MCF 10A (cell line): ENCODE measurements at places on chromosomes 2 and 18. TPM values are rescaled to one million over a fixed set of nuclear protein-coding genes. Genes with fewer than 3 reads are reported as not detected.

- H3K4me1 ChIP-seq = peaks cover 26% of the 10 kb centered on the region
- DNase-seq = no peak
- H3K27ac ChIP-seq = peak overlapping the region; percentile 59
- no peak overlapping the region for H3K4me3 ChIP-seq
Measured at GRCh38 chr2:171146633-171147032, 14.1 kb downstream of the TLK1 start.

- H3K4me1 ChIP-seq = no peaks in the 10 kb centered on the region
- DNase-seq = no peak
- H3K27me3 ChIP-seq = no peaks in the 10 kb centered on the region
- no peak overlapping the region for H3K4me3 ChIP-seq
- no peak overlapping the region for H3K27ac ChIP-seq
- peaks cover 22% of the 10 kb centered on the region for H3K36me3 ChIP-seq
Measured at GRCh38 chr2:210038078-210038477, 35.6 kb downstream of the RPE start.

DNA sequence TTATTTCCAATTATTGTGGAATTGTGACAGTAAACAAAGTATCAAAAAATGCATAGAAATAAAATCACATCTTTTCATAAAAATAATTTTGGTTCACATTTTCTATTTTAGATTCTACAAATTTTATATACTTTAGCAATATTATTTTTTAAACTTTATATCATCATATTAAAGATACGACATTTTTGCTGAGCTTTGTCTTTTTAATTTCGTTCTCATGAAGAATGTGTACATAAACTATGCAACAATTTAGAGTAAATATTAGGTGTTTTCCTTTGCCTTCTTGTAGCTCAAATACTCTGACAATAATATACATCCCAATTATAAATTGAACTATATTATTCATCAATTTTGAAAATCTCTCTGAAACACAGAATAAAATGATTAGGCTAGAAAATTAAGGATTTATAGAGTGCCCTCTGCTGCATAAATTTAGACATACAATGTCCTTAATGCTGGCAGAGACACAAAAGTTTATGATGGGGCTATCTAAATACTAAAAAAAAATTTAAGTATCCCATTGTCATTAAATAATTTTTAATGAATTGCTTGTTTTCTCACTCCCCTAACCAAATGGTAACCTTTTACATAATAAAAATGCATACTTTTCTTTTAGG is 45.7 kb downstream of the CCDC102B start:
- no peak overlapping the region for H3K4me3 ChIP-seq
- peaks cover 14% of the 10 kb centered on the region for H3K4me1 ChIP-seq
- no peak overlapping the region for H3K27ac ChIP-seq
- DNase-seq = peak; percentile 14
- no peaks in the 10 kb centered on the region for H3K36me3 ChIP-seq

LIMS2 gene
- total RNA-seq = not detected in 2 replicates

DNA sequence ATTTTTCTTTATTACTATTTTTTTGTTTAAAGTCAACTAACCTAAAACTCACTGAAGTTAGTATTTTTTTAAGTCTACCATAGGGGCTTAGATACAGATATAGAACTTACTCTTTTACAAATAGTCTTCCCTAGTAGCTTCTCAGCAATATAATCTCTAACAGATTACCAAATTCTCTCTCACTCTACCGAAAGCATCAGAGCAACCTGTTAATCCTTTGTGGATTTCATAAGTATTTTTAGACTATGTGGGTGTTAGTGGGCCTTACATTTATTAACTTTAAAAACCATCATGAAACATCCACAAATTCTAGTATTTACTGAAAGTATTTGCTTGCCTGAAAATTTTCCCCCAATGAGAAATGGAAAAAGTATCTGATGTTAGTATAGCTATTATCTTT is 84.6 kb upstream of the TFPI start:
- no peaks in the 10 kb centered on the region for H3K27me3 ChIP-seq
- no peak overlapping the region for H3K27ac ChIP-seq
- DNase-seq = no peak
- no peak overlapping the region for H3K4me3 ChIP-seq
- H3K36me3 ChIP-seq = peaks cover 8% of the 10 kb centered on the region

STARD6 gene
- not detected in 2 replicates for total RNA-seq

STAT4 gene
- total RNA-seq = 0.83 and 1.4 TPM in 2 replicates

RSAD2 gene
- 0.09 TPM in 1 of 2 replicates, not detected in the other for total RNA-seq

DNA sequence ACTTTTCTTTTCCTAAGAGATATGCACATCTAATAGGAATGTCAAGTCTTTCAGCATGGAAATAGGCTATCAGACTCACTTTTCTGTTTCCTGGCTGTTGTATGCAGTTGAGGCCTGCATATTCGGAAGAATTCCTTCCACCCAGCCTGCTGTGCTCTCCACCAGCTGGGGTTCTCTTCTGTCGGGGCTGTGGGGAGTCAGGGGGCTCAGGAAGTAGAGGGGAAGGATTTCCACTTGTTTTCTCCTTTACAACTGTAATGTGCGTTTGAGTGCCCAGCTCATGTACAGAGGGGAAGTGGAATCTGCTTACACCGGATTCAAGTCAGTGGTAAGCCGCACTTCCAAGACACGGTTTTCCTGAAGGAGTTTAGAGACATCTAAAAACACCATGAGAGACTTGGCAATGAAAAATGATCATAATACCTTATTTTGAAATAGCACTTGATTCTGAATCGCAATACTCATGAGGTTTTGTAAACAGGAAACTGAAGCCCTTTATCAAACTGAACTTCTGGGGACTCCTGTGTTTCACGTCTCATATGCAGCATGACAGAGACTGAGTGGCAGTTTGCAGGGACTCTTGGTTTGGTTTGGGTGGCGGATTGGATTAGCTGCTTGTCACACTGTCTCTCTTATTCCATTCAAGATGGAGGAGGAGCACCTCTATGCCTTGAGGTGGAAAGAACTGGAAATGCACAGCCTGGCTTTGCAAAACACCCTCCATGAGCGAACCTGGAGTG is 90.4 kb downstream of the MTCL1 start:
- no peak overlapping the region for H3K4me3 ChIP-seq
- peaks cover 10% of the 10 kb centered on the region for H3K36me3 ChIP-seq
- H3K4me1 ChIP-seq = peaks cover 30% of the 10 kb centered on the region
- no peaks in the 10 kb centered on the region for H3K27me3 ChIP-seq

PNO1 gene
- total RNA-seq = 27.9 and 35.0 TPM in 2 replicates

DPP10 gene
- total RNA-seq = not detected in 2 replicates

GRCh38 chr2:195352581-195352980 is 304.4 kb upstream of the SLC39A10 start:
- no peaks in the 10 kb centered on the region for H3K4me1 ChIP-seq
- no peaks in the 10 kb centered on the region for H3K27me3 ChIP-seq
- no peaks in the 10 kb centered on the region for H3K36me3 ChIP-seq
- no peak for DNase-seq

SPATA3 gene
- not detected in 2 replicates for total RNA-seq

DNA sequence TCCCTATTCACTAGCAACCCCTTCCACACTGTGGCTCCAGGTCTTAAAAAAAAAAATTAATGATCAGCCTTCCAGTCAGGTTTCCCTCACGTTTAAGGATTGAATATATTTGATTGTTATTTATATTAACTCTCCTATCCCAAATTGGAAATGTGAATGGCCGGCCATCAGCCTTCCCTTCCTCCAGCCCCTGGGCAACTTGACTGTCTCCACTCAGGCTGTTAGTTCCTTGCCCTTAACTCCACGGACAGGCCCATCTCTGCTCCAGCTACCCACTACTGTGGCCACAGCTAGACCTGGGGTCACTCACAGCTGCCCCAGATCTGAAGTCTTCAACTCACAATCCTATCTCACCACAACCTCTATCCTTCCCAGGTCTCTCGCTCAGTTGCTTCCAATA is 39.9 kb downstream of the THOC1 start:
- no peak for DNase-seq
- H3K4me3 ChIP-seq = no peak overlapping the region
- H3K36me3 ChIP-seq = peaks cover 49% of the 10 kb centered on the region
- H3K27me3 ChIP-seq = no peaks in the 10 kb centered on the region
- H3K27ac ChIP-seq = no peak overlapping the region
- no peaks in the 10 kb centered on the region for H3K4me1 ChIP-seq

MEP1B gene
- total RNA-seq = not detected in 2 replicates

DNA sequence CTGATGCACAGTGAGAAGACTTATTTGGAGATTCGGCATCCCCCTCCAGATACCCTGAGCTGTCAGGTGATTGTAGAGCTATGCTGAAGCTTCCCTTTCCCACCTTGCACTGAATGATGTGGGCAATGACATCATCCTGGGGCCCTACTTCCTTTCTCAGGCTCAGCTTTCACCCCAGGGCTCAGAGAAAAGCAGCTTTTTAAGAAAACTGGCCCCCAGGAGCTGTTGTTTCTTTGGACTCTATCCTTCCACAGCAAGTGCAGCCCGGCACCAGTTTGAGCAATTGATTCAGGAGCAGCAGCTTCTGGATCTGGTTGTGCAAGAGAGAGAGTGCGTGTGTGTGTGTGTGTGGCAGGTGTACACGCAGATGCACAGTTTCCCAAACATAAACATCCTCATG is 251.3 kb downstream of the ANAPC1 start:
- H3K27me3 ChIP-seq = no peaks in the 10 kb centered on the region
- H3K4me3 ChIP-seq = no peak overlapping the region
- no peak overlapping the region for H3K27ac ChIP-seq
- H3K4me1 ChIP-seq = peaks cover 5% of the 10 kb centered on the region

- H3K27ac ChIP-seq = no peak overlapping the region
- H3K4me3 ChIP-seq = no peak overlapping the region
- no peak for DNase-seq
- H3K4me1 ChIP-seq = no peaks in the 10 kb centered on the region
Measured at GRCh38 chr18:77177009-77177408, 44.4 kb upstream of the MBP start.

- no peak overlapping the region for H3K4me3 ChIP-seq
- no peak for DNase-seq
- H3K4me1 ChIP-seq = no peaks in the 10 kb centered on the region
- no peaks in the 10 kb centered on the region for H3K27me3 ChIP-seq
Measured at GRCh38 chr2:48414980-48415835, 114.7 kb upstream of the STON1 start.

RUFY4 gene
- total RNA-seq = not detected in 2 replicates

DNA sequence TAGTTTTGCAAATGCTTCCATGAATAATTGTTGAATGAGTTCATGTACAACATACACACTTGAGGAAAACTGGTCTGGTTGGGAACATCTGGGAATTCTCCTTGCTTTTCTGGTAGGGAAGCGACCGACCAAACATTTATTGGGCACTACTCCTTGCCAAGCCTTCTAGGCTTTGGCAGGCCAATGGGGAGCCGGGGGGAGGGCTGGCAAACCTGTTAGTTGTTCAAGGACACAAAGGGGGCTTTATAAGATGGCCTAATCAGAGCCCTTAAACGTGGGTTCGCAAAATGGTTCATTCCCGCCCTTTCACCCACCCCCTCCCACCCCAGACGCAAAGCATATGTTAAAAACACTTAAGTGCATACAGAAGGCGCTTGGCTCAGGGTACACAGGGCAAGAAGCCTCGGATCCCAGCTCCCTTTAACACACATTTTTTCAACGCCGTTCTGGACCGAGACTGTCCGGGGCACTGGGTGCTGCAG is 844 bp upstream of the VSNL1 start:
- H3K27me3 ChIP-seq = no peaks in the 10 kb centered on the region
- DNase-seq = peak; percentile 79
- peak overlapping the region; percentile 87 for H3K4me3 ChIP-seq
- peaks cover 6% of the 10 kb centered on the region for H3K36me3 ChIP-seq
- H3K27ac ChIP-seq = peak overlapping the region; percentile 85

DNA sequence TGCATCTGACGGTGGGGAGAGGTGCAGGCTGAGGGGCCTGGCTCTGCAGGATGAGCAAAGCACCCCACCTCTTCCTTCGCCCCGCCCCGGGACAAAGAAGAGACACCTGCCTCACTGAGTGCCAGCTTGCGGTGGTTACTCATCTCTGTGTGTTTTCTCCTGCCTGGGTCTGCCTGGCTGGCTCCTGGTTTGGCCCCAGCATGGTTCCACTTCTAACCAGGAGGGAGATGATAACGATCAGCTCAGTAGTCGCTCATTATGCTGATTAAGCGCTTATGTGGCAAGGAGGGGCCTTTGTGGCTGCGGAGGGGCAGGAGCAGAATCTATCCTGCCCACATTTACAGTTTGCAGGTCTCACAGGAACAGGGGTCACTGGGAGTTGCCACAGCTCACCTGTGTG is 68.7 kb upstream of the EDAR start:
- no peaks in the 10 kb centered on the region for H3K4me1 ChIP-seq
- H3K27me3 ChIP-seq = peaks cover 18% of the 10 kb centered on the region
- H3K36me3 ChIP-seq = no peaks in the 10 kb centered on the region
- no peak overlapping the region for H3K4me3 ChIP-seq
- no peak for DNase-seq

GRCh38 chr2:233928594-233929351 is 11.6 kb downstream of the TRPM8 start:
- DNase-seq = peak; percentile 54
- H3K36me3 ChIP-seq = no peaks in the 10 kb centered on the region
- peaks cover 15% of the 10 kb centered on the region for H3K4me1 ChIP-seq
- H3K27me3 ChIP-seq = peaks cover 33% of the 10 kb centered on the region
- no peak overlapping the region for H3K4me3 ChIP-seq

DNA sequence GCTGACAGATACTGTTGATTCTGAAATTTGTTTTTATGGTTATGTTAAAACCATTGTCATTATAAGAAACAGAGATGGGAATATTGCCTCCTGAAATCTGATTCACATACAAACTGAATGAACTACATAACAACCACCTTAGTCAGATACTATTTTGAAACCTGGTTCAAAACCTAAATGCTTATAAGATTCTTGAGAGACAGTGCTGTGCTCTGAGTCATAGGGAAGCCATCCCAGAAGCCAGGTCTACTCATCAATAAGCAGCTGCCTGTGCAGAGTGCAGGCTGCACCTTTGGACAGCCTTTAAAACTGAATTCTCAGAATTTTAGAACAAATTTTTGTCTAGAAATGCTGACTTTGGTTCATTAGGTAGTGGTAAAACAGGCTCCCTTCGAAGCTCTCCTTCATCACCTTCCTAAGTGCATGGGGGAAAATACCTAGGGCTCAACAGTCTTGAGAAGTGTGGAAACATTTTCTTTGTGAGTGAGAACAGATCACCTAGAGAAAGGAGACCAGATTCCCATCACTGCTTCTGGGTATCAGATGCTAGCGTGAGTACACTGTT is at the start of gene SERPINB7:
SERPINB7 (plus strand) TSS at position 253 of the 565 bp plus-strand sequence. CDS start 6,955 bp downstream, outside the sequence.
- H3K4me3 ChIP-seq = peak within 1 kb of the TSS; percentile 24
- H3K27ac ChIP-seq = peak within 1 kb of the TSS; percentile 21
- peak; percentile 80 for DNase-seq
- no peaks in the 10 kb centered on the region for H3K27me3 ChIP-seq

AQP12B gene
- not detected in 2 replicates for total RNA-seq

- H3K4me1 ChIP-seq = no peaks in the 10 kb centered on the region
- no peak overlapping the region for H3K4me3 ChIP-seq
- H3K36me3 ChIP-seq = no peaks in the 10 kb centered on the region
- no peak for DNase-seq
Measured at GRCh38 chr2:84477886-84478285, 18.8 kb upstream of the SUCLG1 start.

TCF7L1 gene
- total RNA-seq = 0.81 and 1.1 TPM in 2 replicates
